Glomerular endothelial cell (primary cell): ENCODE measurements at places on chromosomes 16 and 17. TPM values are rescaled to one million over a fixed set of nuclear protein-coding genes. Genes with fewer than 3 reads are reported as not detected.

The DNAI2 gene
- not detected in 2 replicates for total RNA-seq

The KRT36 gene
- not detected in 2 replicates for total RNA-seq

The OR2C1 gene
- not detected in 2 replicates for total RNA-seq

The TNS4 gene
- not detected in 2 replicates for total RNA-seq

The CNTD1 gene
- total RNA-seq = 0.29 TPM in 1 of 2 replicates, not detected in the other

The PRR35 gene
- not detected in 2 replicates for total RNA-seq

The KRT25 gene
- total RNA-seq = not detected in 2 replicates

The KRTAP2-1 gene
- not detected in 2 replicates for total RNA-seq

The COX6A2 gene
- total RNA-seq = not detected in 2 replicates

The ZNF629 gene
- 12.1 and 17.5 TPM in 2 replicates for total RNA-seq

The BICDL2 gene
- total RNA-seq = not detected in 2 replicates

The BANP gene
- 14.8 and 21.1 TPM in 2 replicates for total RNA-seq

The DNAAF1 gene
- total RNA-seq = not detected in 2 replicates

The CLEC3A gene
- not detected in 2 replicates for total RNA-seq

The NPIPA5 gene
- 4.8 and 10.2 TPM in 2 replicates for total RNA-seq
